ENCODE measurements at places on chromosomes 1 and 21. TPM values are rescaled to one million over a fixed set of nuclear protein-coding genes. Genes with fewer than 3 reads are reported as not detected.

DNA sequence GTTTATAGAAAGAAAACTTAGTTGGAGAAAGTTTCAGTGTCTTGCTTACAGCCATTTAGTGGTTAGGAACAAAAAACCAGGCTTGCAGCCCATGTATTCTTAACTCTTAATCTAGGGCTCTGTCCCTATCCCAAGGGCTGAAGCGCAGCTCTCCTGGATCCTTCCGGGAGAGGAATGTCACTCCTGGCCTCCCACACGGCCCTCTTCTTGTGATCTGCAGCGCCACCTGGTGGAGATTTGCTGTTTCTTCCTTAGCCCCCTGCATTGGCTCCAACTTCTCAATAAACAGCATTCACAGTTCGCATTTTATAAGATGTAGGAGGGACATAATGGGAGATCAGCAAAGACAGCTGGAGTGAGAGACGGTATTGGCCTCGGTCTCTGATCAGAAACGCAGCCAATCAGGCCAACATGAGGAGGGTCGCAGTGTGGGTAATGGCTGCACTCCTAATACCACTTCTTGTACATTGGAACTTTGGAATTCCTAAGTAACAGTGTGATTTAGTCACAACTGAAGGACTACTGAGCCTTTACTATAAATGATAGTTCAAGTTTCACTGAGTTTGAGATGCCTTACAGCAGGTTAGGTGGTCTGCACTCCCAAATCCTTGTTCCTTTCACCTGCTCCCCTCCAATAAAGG is 283.4 kb downstream of the ASTN1 start:
- no peak overlapping the region for H3K27ac ChIP-seq
- no peaks in the 10 kb centered on the region for H3K27me3 ChIP-seq
- no peaks in the 10 kb centered on the region for H3K36me3 ChIP-seq

DNA sequence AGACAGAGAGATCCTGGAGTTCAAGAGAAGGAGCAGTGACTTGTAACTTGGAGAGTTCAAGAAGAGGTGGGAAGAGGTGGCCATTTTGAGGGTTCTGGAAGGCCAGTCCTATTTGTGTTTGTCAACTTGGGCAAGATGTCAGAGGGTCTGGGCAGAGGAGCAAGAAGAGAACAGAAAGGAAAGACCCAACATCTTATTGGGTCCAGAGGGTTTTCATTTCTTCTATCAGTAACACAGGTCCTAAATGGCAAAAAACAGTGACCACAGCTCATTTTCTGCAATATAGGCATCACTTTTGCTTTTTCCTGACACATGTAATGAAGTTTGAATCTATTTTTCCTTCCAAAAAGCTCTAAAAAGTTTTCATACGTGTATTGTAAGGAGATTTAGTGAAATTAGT is 38.3 kb upstream of the MAP10 start:
- no peak overlapping the region for H3K27ac ChIP-seq
- H3K36me3 ChIP-seq = 0 out of 3 replicates have a peak, but pooled peaks cover 4% of the 10 kb centered on the region
- H3K4me1 ChIP-seq = peaks cover 6% of the 10 kb centered on the region
- no peak for DNase-seq
- no peak overlapping the region for H3K4me3 ChIP-seq

GRCh38 chr1:16235944-16236510 is 956 bp downstream of the CPLANE2 start:
- 0 out of 2 replicates have a peak, but pooled peaks cover 5% of the 10 kb centered on the region for H3K4me1 ChIP-seq
- no peaks in the 10 kb centered on the region for H3K27me3 ChIP-seq
- peak overlapping the region; percentile 85 for H3K4me3 ChIP-seq
- DNase-seq = no peak
- no peaks in the 10 kb centered on the region for H3K36me3 ChIP-seq

GRCh38 chr1:47459253-47459788 is 21.5 kb downstream of the FOXD2 start:
- peaks cover 11% of the 10 kb centered on the region for H3K4me1 ChIP-seq
- no peaks in the 10 kb centered on the region for H3K36me3 ChIP-seq
- DNase-seq = no peak
- H3K4me3 ChIP-seq = no peak overlapping the region

DNA sequence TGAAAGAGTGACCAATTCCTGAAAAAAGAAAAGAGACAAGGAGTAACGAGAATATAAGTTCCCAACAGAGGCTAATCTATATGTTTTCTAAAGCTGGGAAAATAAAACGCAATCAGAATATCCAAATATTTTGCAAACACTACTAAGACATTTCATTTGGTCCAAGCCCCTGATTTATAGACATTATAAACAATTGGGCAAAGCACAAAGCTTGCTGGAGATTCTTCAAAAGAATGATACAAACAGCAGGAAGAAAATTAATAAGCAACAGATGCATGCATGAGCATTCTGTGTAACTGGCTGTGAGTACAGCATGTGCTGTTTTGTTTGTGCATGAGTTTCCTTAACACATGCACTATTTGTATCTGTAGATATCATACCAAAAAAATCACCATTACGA is 552.9 kb downstream of the LTN1 start:
- no peaks in the 10 kb centered on the region for H3K4me1 ChIP-seq
- H3K27ac ChIP-seq = no peak overlapping the region
- H3K27me3 ChIP-seq = no peaks in the 10 kb centered on the region
- H3K36me3 ChIP-seq = no peaks in the 10 kb centered on the region
- no peak overlapping the region for H3K4me3 ChIP-seq

GRCh38 chr21:29074007-29074376 is 544 bp upstream of the CCT8 start:
- H3K36me3 ChIP-seq = peaks cover 19% of the 10 kb centered on the region
- no peaks in the 10 kb centered on the region for H3K27me3 ChIP-seq
- H3K4me1 ChIP-seq = no peaks in the 10 kb centered on the region
- peak overlapping the region; percentile 100 for H3K4me3 ChIP-seq

GRCh38 chr1:92902406-92902744 is 58.9 kb downstream of the DIPK1A start:
- 0 out of 2 replicates have a peak, but pooled peaks cover 4% of the 10 kb centered on the region for H3K36me3 ChIP-seq
- no peaks in the 10 kb centered on the region for H3K4me1 ChIP-seq
- H3K27me3 ChIP-seq = no peaks in the 10 kb centered on the region
- no peak overlapping the region for H3K27ac ChIP-seq
- no peak for DNase-seq

DNA sequence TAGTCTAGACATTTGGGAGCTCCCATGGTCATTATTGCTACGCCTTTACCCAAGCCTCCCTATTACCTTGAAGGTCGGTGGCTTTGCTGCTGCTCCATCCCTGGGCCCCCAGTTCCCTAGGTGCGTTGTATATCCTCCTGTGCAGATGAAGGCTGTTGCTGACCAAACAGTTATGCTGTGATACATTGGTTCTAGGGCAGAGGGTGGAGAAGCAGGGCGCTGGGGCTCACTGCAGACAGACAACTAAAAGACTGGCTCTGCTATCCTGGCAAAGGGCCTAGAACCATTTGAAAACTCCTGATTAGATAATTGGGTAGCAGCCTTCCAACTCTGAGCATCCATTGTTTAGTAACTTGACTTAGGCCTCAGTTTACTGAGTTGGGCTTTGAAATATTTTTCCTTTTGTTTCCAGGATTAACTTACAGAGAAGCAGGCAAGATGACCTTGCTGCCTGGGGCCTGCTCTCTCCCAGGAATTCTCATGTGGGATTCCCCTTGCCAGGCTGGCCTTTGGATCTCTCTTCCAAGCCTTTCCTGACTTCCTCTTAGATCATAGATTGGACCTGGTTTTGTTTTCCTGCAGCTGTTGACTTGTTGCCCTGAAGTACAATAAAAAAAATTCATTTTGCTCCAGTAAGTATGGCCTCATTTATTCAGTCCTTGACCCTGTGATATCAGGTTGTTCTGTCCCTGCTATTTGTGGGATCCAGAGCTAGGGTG is 15.5 kb downstream of the CHI3L2 start:
- no peaks in the 10 kb centered on the region for H3K4me1 ChIP-seq
- H3K27me3 ChIP-seq = no peaks in the 10 kb centered on the region
- no peak overlapping the region for H3K4me3 ChIP-seq
- DNase-seq = no peak
- no peak overlapping the region for H3K27ac ChIP-seq

DNA sequence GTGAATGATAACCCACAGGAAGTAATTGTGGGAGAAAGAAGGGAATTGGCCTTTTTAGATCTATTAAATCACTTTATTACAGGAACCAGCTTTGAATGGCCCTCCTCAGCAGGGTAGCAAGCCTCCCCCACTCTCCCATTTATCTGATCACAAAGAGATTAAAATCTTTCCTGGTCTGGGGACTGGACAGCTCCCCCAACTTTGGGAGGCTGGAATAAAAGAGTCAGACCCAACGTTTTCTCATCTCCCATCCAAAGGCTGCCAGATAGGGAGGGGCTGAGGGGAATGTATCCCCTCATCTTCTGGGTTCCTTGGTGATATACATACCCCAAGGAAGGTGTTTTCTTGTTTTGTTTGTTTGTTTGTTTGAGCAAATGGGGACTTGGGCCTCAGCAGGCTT is 2.4 kb downstream of the LIN28A start:
- H3K27me3 ChIP-seq = no peaks in the 10 kb centered on the region
- peaks cover 64% of the 10 kb centered on the region for H3K36me3 ChIP-seq
- peak overlapping the region; percentile 99 for H3K4me3 ChIP-seq
- DNase-seq = no peak
- peaks cover 14% of the 10 kb centered on the region for H3K4me1 ChIP-seq
- peak overlapping the region; percentile 58 for H3K27ac ChIP-seq

DNA sequence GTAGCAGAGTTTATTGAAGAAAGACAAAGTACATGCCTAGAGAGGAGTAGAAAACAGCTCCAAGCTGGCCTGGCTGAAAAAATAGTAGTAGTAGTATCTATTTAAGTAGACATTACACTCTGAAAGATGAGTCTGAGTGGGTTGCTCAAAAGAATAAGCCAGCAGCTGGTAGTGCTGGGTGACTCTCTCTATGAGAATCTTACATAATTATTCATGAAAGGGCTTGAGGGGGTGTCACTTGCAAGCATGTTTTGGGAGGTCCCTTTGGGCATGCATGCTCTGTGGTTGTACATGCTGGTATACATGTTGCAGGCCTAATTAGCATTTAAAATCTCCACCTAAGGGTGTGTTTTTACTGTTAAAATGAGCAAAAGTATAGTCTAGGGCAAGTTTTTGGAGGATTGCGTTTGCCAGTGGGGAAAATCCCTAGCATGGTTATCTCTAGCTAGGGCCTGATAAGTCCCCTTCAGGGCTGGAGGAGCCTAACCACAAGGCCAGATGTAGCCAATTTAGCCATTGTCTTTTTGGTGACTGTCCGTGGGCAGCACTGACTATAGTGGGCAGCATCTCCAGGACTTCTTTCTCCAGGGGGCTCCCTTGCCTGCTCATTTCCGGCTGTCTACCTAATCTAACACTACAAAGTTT is 11.0 kb upstream of the FCGR2A start:
- H3K4me1 ChIP-seq = no peaks in the 10 kb centered on the region
- DNase-seq = no peak
- H3K27ac ChIP-seq = no peak overlapping the region
- no peak overlapping the region for H3K4me3 ChIP-seq
- no peaks in the 10 kb centered on the region for H3K36me3 ChIP-seq

GRCh38 chr1:246709196-246709595 is 15.0 kb upstream of the SCCPDH start:
- no peak overlapping the region for H3K27ac ChIP-seq
- peaks cover 4% of the 10 kb centered on the region for H3K36me3 ChIP-seq
- H3K4me1 ChIP-seq = no peaks in the 10 kb centered on the region
- no peak overlapping the region for H3K4me3 ChIP-seq
- no peaks in the 10 kb centered on the region for H3K27me3 ChIP-seq
- DNase-seq = no peak

DNA sequence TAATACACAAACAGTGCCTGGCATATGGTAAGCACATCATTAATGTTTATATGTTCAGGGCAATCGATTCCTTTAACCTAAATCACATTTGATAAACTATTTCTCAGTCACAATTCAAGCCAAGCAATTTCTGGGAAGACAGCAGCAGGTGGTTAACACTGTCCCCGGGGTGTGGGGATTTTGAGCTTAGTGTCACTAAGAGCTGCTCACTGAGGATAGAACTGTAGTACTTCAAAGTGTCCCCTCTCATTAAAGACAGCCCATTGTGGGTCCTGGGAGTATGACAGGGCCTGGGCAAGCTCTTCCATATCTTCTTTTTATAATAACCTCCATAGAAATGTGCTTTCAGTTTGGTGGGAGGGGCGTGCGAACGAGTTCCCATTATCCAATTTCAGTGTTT is 8.4 kb upstream of the GALNT2 start:
- H3K4me3 ChIP-seq = no peak overlapping the region
- H3K4me1 ChIP-seq = no peaks in the 10 kb centered on the region
- no peak for DNase-seq

DNA sequence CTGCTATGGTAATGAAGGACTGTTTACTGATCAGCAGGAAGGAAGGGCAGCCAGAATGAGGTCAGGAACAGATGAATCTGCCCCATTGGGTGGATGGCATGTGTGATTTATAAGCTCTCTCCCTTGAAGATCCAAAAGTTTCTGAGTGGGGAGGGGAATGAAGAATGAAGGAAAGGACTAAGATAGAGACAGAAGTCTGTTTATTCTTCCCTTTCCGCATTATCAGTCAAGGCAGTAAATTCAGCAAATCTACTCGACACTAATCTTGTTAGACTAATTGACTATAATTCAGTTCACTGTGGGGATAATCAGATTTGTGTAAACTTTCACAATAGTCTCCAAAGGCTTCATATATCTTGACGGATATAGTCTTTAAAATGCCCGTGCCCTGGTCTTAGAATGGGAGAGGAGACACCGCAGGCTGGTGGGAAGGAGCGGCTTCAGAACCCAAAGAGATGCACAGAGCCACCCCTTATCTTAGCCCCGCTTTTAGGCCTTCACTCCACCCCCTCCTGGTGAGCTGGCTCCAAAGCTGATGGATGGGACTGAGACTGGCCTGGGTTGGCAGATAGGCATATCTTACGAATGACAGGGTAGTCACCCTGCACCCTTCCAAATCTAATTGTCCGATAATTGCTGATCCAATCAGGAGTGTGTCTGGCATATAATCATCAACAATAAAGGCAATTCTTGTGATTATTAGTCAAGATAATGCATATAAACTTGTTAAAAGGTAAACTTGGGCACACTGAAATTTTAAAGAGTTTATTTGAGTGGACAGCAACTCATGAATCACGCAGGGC is 76.0 kb upstream of the PPM1J start:
- H3K4me1 ChIP-seq = peaks cover 18% of the 10 kb centered on the region
- DNase-seq = no peak
- peaks cover 4% of the 10 kb centered on the region for H3K36me3 ChIP-seq
- H3K27ac ChIP-seq = no peak overlapping the region
- 0 out of 3 replicates have a peak overlapping the region, but pooled peaks have one; percentile 9 for H3K4me3 ChIP-seq
- H3K27me3 ChIP-seq = no peaks in the 10 kb centered on the region

DNA sequence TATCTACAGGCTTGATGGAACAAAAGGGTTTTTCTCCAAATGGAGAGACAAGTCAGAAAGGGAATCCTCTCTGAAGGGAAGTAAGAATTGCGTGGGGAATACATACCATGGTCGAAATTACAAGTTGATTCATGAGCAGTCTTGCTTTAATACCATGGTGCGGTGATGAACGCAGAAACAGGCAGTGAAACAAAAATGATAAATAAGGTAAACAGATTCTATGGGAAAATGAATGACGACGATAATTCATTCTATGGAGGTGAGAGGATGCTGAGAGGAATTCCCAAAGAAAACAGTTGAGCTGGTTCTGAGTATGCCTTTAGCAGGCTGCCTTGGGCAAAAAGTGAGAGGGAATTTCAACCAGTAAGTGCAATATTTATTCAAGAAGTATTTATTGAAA is 209.4 kb upstream of the RUNX1 start:
- no peak overlapping the region for H3K27ac ChIP-seq
- no peaks in the 10 kb centered on the region for H3K4me1 ChIP-seq
- no peak for DNase-seq
- H3K36me3 ChIP-seq = no peaks in the 10 kb centered on the region
- no peak overlapping the region for H3K4me3 ChIP-seq

ZNF648 gene
- total RNA-seq = 1.4 TPM

LEFTY1 gene
- total RNA-seq = 102 TPM

PTPN22 gene
- not detected for total RNA-seq

CXADR gene
- total RNA-seq = 150 TPM

PLA2G2C gene
- not detected for total RNA-seq

PSEN2 gene
- total RNA-seq = 17.4 TPM

F13B gene
- not detected for total RNA-seq

ICOSLG gene
- 6.6 TPM for total RNA-seq

All from H9 (cell line).